ENCODE measurements at places on chromosomes 3 and 15. TPM values are rescaled to one million over a fixed set of nuclear protein-coding genes. Genes with fewer than 3 reads are reported as not detected.

DNA sequence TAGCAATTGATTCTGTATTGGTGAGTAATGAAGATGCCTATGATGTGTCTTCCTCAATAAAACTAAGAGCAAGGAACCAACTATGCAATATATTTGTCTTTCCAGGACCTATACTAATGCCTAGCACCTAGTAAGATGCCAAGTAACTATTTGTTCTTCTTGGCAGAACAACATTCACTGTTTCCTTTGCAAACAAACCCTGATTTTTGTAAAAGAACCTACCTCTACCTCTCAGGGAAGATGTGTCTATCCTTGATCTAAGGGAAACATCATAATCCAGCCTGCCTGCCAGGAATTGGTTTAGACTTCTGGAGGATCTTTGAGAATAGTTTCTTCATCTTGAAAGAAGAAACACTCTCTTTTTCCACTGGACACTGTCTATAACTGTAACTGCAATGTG, 3.8 kb upstream of the ADPRH start:
- DNase-seq = no peak

ITIH3 gene
- not detected for total RNA-seq

DNA sequence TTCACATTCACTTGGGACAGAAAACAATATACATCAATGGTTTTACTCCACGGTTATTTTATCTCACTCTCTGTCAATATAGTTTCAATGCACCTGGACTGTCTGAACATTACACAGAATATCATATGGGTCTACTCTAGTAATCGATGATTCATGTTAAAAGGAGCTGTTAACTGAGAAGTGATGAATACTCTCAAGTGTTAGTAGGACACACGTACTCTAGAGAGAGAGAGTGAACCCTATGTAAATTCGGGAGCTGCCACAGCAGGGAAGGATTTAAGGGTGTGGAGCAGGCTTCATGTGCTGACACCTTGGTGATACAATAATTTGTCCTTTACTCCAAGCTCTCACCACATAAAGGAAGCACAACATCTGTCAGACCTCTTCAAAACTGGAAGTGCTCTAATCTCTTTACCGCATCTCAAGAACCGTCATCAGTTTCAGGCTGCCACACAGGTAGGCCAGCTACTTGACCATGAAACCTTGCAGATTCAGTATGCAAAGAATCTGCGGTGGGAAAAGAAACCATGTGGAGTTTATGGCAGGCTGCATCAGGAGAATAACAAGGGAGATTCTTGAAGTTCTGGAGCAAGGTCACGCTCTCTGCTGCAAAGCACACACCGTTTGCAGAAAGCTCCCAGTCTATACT, 199.2 kb upstream of the TMC3 start:
- DNase-seq = no peak

DNA sequence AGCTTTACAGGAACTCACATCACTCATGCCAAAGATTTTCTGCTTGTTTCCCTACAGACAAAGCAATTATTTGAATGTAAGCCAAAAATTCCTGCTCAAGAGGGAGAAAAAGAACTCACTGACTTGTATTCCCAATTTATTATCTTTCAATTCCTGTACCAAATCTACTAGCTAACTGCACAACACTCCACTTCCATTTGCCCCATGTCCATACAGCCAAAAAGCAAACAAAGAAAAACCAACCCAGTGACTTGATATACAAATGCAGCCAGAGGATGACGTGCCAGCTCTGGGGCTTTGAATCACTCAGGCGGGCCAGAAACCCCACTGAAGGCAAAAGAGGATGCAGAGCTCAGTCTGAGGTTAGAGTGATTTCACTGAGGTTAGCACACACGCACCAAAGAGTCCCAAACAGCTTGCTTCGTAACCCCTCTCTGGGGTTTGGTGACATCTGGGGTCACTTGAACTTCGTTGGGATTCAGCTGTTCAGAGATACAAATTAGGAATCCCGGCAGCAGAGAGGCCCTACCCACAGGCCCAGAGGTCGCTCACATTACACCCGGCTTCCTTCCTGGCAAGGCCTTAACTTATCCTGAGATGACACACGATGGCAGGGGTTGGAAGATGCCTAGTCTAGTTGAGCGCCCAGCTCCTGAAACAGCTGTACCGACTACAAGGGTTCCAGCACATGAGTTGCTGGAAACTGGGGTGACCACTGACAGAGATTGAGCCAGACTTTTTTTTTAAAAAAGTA, 1.6 kb downstream of the RFTN1 start:
- peak; percentile 81 for DNase-seq

AGBL1 gene
- not detected for total RNA-seq

UBA3 gene
- total RNA-seq = 59.1 TPM

All from Daoy (cell line).